ENCODE measurements at places on chromosomes 2 and 18.

DNA sequence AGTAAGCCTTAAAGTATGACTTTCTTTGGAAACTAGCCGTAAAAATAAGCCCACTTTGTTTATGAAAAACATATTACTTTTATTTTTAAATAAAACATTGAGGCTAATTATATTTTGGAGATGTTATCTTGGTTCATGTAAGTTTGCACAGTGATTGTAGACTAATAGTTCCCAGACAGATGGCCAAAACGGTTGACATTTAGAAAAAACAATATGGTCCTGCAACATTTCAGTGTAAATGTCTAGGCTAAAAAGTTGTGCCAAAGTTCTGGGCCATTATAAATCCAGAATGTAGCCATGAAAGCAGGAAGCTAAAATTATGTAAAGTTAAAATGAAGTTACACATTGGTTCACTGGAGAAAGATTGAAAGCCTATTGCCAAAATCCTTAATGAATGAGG is 43.6 kb downstream of the SLC5A7 start:
- DNase-seq = no peak

GRCh38 chr2:40668425-40668824 is 216.5 kb upstream of the SLC8A1 start:
- DNase-seq = no peak

DNA sequence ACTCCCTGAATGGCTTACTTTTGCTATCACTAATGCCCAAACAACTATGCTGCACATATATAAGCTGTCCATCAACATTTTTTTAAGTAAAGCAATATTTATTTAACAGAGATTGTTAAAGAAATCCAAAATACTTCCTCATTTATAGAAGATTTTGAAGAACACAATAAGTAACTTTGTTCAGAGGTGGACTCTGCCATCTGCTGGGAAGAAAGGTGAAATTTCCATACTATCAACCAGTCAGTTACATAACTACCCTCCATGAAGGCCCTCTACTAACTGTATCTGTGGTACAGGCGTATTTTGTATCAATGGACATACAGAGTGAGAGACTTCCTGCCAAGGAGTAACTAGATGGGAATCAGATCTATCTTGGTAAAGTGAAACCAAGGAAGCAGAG is 106.0 kb downstream of the DTNB start:
- peak; percentile 30 for DNase-seq

GRCh38 chr2:28128281-28128950 is 237.9 kb downstream of the BABAM2 start:
- DNase-seq = no peak

GRCh38 chr2:132877923-132878322 is 207.9 kb upstream of the LYPD1 start:
- no peak for DNase-seq

- DNase-seq = no peak
These were observed 496.1 kb upstream of the RAB6C start for GRCh38 chr2:129483366-129483765.

- DNase-seq = no peak
These were observed 8.0 kb downstream of the SP100 start for GRCh38 chr2:230423851-230424458.

DNA sequence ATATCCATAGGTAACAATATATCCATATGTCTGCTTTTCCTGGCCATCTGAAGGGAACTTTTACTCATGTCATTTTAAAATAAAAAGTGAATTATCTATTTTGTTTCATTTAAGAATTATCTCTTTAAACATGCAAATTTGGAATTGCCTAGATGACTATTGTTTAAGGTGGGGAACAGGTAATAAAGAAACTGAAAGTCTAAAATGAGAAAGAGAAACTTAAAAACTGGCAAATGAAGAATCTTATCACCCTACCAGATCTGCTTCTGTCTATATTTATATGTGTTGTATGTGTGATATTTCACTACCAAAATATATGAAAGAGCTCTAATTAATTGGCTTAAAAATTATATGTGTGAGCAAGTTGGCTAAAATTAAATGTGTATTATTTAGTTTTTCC is 243.2 kb upstream of the KCNH7 start:
- no peak for DNase-seq

DNA sequence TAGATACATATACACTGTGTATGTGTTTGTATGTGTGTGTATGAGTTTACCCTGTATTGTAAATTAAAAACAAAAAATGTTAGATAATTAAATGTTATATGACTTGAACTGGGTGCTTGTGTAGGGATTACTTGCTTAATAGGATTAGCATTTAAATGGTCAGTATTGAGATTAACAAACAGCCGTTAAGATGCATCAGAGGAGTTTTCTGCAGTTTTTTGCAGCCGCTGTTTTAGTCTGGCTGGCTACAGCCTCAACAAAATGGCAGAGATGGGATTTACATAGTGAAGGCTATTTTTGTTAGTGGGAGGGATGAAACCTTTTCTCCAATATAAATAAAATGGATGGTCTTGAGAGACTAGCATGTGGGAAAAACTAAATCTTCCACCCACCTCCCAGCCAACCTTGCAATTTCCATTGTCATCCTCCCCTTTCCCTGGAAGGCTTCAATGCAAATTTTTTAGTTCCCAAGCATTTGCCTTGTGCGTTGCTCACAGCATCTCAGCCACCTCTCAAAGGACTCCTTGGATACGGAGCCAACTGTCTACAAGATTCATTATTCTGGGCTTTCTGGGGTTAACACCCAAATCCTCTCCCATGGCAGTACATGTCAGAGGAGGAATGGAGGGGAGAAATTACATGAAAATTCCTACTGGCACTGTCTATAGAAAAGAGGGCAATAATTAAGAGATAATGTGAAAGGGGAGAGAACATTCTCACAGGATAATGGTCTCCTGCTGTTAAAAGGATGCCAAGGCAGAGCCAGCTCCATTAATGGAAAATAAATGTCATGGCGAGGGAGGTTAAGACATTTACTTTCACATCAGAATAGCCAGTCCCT is 351.9 kb downstream of the CDH2 start:
- no peak for DNase-seq

- peak; percentile 53 for DNase-seq
These were observed 223.7 kb downstream of the SOX11 start for GRCh38 chr2:5915881-5916310.

DNA sequence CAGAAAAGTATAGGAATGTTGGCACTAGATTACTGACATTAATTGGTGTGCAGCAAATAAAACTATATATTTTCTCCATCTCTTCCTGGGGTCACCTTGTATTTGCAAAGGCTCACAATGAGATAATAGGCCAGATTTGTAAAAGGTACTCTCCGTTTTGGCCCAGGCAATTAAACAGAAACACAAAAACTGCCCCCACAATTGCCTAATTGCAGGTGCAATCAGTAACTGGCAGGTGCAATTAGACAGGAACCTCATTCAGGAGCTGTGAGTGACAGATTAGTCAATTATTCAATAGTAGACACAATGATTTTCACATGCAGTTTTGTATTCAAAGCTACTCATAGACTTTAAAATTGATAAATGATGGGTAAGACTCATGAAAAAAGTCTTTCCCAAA is 451.4 kb upstream of the ID2 start:
- DNase-seq = no peak

- DNase-seq = peak; percentile 14
These were observed 45.9 kb upstream of the ST6GAL2 start for GRCh38 chr2:106931717-106932335.
